ENCODE measurements at places on chromosomes 11 and 22. TPM values are rescaled to one million over a fixed set of nuclear protein-coding genes. Genes with fewer than 3 reads are reported as not detected.

ANKRD49 gene
- total RNA-seq = 16.1 TPM

ALX4 gene
- total RNA-seq = not detected

MFRP gene
- total RNA-seq = not detected

HEPACAM gene
- total RNA-seq = not detected

TRIM48 gene
- not detected for total RNA-seq

RGL4 gene
- total RNA-seq = not detected

CDHR5 gene
- not detected for total RNA-seq

HEPN1 gene
- not detected for total RNA-seq

ROM1 gene
- total RNA-seq = 2.5 TPM

TSPAN32 gene
- total RNA-seq = not detected

CLTCL1 gene
- 24.5 TPM for total RNA-seq

GRM5 gene
- 0.15 TPM for total RNA-seq

DDI1 gene
- not detected for total RNA-seq

APOBEC3B gene
- 0.15 TPM for total RNA-seq

SLCO2B1 gene
- 60.3 TPM for total RNA-seq

YPEL4 gene
- 0.35 TPM for total RNA-seq

PRG3 gene
- total RNA-seq = not detected

MRGPRE gene
- total RNA-seq = not detected

PDE3B gene
- 1.3 TPM for total RNA-seq

WDR74 gene
- 42.8 TPM for total RNA-seq

OPCML gene
- not detected for total RNA-seq

PLET1 gene
- total RNA-seq = not detected

NXPE2 gene
- 0.05 TPM for total RNA-seq

KRTAP5-11 gene
- total RNA-seq = not detected

GGTLC2 gene
- total RNA-seq = not detected

INPP5J gene
- 0.87 TPM for total RNA-seq

OR51I1 gene
- total RNA-seq = not detected
